ENCODE measurements at places on chromosomes 6 and 20. TPM values are rescaled to one million over a fixed set of nuclear protein-coding genes. Genes with fewer than 3 reads are reported as not detected.

DNA sequence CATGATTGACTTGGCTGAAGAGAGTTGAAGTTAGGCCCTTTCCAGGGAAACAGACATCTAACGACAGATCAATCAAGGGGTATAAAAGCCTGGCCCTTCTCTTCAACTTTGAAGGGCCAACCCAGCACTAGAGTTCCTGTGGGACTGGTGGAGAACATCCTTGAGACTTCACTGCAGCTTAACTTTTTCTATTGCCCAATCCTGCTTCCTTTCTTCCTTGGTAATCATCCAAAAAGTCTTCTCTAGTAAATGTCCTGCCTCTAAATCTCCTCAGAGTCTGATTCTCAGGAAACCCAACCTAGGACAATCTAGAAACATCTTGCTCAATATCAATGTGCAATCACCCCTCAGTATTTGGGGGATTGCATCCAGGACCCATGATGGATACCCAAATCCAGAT is 1.9 kb downstream of the MKKS start:
- DNase-seq: no peak

GRCh38 chr6:5663739-5664138 is 343.0 kb downstream of the NRN1 start:
- no peak for DNase-seq

- no peak for DNase-seq
These were observed 156.5 kb downstream of the SH3BGRL2 start for GRCh38 chr6:79787626-79788025.

The ALDH8A1 gene
- total RNA-seq: 0.20 TPM
